Stimulated activated naive CD4-positive, alpha-beta T cell treated with Interleukin-2 at 50 U/mL for 16 hours (primary cell): ENCODE measurements at places on chromosomes 3 and 15.

DNA sequence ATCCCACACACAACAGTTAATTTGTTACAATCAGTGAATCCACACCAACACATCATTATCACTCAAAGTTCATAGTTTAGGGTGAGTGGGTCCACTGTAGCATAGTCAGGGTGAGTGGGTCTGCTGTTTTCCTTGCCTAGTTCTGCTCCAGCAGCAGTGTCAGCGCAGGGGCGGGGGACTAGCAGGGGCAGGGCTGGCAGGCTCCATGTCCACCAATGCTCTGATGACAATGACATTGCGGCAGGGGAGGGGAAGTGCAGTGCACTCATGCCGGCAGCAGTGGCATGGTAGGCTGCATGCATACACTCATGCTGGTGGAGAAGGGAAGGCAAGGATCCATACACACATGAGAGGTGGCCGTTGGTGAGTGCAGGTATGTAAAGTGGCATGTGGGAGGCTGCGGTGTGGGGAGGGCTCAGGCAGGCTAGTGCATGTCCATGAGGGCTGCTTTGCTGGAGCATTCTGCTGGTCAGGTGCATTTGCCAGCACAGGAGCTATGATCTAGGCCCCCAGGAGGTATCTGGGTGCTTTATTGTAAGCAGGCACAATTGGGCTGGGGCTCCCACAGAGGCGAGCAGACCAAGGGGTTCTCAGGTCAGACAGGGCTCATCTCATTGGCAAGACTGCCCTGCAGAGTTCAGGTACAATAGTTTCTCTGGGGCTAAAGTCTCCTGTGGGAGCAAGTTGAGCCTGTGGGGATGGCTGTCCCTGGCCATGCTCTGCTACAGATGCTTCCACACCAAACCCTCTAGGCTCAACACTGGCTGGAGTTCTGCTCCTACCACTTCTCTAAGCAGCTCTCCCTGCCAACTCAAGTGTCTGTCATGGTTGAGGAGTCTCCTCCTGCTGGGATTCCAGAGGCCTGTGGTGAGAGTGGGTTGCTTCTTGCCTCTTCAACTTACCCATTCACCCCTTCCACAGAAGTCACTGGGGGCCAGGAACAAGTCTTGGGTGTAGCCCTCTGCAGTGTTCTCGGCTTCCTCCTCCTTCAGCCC is 81.3 kb downstream of the KCNAB1 start:
- DNase-seq = no peak

GRCh38 chr3:77412584-77412983 is 372.7 kb downstream of the ROBO2 start:
- no peak for DNase-seq

- DNase-seq = no peak
Measured at GRCh38 chr15:89805241-89806209, 9.1 kb downstream of the ANPEP start.

- no peak for DNase-seq
Measured at GRCh38 chr3:128971421-128972100, 22.3 kb downstream of the CFAP92 start.

DNA sequence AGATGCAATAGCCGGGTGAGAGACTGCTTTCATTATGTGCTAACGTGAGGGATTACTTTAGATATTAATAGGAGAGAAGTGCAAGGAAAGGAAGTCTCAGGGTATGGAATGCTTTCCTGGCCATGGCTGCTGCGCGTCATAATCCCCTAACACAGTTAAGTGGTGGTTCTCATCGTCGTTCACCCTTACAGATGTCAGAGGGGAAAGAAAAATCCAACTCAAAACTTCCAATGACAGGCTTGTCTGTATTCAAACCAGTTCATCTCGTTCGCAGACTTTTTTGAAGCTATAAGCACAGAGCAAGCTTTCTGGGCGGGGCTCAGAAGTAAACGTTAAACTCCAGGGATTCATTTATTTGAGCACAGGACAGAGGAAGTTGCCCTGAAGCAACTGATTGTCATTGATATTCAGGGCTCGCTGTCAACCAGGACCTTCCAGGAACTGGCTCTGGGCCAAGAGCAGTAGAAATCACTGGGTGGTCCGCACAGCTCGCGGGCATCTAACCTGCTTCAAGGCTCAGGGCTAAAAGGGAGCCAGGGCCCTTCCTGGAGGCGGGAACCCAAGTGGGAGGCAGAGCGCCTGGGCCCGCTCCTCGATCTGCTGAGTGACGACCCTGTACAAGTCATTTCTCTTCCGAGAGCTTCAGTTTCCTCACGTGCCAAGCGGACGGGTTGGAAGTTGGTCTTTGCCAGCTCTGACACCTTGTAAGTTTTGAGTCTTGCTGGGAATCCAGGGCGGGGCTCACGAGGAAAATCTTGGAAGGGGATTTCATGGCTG is 1.1 kb upstream of the LPP start:
- DNase-seq = no peak

GRCh38 chr15:95932141-95932540 is 398.4 kb upstream of the NR2F2 start:
- no peak for DNase-seq

GRCh38 chr3:16828815-16829214 is 55.9 kb upstream of the PLCL2 start:
- DNase-seq = peak; percentile 44

- no peak for DNase-seq
Measured at GRCh38 chr3:129442486-129442885, 2.5 kb downstream of the IFT122 start.

GRCh38 chr3:147305533-147306250 is 100.7 kb downstream of the ZIC4 start:
- no peak for DNase-seq

DNA sequence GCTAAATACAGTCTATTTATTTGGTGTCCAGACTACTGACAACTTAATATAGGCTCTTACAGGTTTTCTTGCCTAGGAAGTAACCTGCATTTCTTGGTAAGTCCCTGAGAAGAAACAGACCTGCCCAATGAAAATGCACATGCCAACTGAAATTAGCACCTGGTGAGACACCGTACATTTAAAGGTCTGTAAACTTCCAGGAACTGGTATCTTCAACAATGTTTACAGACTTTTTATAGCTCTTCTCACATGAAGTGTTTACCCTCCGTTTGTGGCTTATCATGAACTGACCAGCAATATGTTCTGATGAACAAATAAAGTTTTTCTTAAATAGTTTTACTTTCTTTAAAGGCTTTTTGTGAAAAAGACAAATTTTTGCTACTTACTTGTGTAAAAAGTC is 93.3 kb downstream of the PCCB start:
- DNase-seq = no peak

GRCh38 chr3:73597476-73597875 is 27.3 kb downstream of the PDZRN3 start:
- no peak for DNase-seq

DNA sequence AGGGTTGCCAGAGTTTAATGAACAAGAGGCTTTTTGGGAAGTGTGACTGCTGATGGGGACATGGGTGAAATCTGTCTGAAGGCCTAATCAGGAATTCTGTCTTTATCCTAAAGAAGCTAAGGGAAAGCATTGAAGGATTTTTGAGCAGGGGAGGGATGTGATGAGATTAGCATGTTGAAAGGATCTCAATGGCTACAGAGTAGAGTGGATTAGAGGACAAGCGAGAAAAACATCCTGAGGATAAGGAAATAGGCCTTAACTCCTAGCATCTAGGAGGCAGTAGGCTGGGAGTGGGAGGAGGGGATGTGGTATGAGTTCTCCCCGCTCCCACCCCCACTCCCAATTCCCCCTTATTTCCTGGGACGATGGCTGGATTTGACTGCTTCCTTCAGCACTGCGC is 35.1 kb upstream of the SNTN start:
- DNase-seq = no peak

DNA sequence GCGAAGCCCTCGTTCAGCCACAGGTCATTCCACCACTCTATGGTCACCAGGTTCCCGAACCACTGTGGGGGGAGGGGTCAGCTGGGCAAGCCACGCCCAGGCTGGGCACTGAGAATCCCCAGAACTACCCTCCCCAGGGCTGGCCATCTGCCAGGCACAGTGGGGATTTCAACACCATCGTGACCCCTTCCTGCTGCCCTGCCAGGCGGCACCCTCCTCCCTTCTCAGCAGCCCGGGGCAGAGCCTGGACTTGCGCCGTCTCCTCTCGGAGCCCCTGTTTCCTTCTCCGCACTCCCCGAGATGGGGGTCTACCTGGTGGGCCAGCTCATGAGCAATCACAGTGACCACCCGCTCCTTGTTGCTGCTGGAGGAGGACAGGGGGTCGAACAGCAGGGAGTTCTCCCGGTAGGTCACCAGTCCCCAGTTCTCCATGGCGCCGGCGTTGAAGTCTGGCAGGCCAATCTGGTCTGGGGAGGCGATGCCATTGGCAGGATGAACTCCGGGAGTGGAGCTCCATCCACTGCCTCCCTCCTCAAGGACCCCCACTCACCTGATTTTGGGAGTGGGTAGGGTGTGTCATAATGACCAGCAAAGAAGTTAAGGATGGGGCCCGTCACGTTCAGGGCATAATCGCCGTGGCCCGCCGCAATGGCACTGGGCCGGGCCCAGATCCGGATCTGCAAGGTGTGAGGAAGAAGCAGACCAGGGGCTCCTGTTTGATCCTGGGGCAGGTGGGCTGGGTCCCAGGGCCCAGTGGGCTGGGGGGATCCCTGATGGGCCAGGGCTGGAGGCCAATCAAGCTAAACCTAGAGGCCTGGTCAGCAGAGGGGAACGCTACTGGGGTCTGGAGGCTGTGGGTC is 10.5 kb downstream of the ANPEP start:
- DNase-seq = no peak

GRCh38 chr3:16550305-16550675 is 36.8 kb upstream of the RFTN1 start:
- DNase-seq = no peak

DNA sequence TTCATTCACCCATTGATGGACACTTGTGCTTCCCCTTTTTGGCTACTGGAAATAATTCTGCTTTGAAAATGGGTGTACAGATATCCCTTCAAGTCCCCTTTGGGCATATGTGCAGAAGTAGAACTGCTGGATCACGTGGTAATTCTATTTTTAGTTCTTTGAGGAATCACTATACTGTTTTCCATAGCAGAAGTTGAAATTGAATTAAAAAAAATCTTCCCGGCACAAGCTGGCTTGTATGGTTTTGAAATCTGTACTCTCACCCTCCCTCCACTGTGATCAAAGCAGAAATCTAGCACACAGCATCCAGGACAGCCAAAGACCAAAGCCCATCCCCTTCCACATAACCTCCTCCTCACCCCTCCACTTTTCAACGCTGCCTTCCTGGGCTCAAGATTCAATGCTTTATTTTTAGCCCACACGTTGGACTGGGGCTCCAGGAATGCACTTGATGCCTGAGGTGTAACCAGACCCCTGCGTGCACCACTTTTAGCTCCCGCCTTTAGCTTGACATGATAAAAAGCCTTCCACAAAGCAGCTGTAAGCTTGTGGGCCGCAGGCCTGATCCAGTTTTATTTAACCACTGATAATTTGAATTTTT is 29.9 kb downstream of the TMEM40 start:
- no peak for DNase-seq

DNA sequence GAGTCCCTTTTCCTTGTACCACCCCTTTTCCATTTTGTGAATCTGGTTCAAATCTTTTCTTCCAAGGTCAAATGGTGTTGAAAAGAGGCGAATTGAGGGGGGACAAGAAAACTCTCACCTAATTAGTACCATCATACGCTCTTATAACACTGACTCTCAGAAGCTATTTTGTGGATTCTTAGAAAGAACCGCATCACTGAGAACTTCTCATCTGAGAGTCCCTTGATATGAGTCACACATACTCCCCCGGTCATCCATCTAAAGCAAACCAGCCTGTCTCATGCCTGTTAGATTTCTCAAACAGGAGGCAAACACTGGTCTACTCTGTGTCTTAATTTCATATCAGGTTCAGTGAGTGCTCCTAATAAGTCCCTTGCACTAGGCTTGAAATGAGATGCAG is 76.5 kb upstream of the SPRED1 start:
- no peak for DNase-seq

DNA sequence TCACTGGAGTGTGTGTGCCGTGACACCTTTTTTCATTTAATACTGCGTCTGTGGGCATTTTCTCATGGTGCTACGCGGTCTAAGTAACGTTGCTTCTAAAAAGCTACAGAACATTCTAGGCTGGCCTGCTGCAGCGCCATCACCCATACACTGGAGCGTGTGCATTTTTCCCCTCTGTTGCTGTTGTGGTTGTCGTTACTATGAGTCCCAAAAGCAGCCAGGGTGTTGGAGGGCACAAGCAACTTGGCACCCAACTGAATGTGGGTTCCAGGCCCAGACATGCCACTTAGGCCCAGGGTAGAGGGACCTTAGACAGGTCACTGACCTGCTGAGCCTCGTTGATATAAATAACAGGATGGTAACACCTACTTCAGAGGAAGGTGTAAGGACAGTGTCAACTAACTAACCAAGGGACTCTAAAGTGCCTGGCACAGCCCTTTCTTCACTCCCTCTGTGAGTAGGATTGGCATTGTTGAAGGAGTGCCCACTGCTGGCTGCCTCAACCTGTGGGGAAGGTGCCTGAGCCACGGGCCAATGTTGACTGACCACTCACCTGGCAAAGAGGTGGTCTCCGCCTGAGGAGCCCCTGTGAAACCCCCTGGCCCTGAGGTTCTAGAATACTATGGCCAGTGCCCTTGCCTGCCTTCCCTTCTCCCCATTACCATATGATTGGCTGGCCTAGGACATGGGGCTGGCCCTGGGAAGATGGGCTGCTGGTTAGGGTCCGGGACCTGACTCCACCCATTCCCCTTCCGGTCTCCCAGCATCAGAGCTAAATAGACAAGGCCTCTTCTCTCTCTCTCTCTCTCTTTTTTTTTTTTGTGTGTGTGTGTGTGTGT is 3.5 kb downstream of the CSK start:
- DNase-seq = no peak
